ENCODE measurements at places on chromosomes 3 and 15.

DNA sequence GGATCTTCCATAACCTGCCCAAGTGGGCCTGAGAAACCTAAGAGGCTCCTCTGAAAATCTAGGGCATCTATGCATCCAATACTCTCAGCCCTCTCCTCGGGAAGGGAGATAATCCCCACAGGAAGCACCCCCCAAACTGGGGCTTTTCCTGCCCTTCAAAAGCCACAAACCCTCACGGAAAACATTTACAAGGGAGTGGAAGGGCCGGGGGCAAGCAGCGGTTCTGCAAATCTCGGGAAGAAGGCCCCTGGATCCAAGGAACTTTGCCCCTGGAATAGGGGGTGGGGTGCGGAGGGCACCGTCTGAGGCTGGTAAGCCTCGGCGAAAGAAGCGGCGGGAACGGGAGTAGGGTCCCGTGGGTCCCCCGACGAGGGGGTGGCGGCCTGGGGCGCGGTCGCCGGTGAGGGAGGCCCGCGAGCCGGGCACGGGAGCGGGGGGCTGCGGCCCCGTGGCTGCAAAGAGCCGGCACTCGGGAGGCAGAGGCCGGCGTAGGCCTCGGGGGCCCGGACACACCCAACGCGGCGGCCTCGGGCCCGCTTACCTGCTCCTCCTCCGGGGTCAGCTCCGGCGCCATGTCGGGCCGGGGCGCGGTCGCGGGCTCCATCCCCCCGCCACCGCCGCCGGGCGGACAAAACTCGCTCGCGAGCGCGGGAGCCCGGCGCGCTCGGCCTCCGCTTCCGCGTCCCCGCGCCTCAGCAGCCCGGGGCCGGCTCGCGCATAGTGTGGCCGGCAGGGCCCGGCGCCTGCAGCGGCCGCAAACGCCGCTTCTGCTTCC, 755 bp downstream of the PTPN9 start:
- H3K4me1 ChIP-seq: peaks cover 4% of the 10 kb centered on the region

DNA sequence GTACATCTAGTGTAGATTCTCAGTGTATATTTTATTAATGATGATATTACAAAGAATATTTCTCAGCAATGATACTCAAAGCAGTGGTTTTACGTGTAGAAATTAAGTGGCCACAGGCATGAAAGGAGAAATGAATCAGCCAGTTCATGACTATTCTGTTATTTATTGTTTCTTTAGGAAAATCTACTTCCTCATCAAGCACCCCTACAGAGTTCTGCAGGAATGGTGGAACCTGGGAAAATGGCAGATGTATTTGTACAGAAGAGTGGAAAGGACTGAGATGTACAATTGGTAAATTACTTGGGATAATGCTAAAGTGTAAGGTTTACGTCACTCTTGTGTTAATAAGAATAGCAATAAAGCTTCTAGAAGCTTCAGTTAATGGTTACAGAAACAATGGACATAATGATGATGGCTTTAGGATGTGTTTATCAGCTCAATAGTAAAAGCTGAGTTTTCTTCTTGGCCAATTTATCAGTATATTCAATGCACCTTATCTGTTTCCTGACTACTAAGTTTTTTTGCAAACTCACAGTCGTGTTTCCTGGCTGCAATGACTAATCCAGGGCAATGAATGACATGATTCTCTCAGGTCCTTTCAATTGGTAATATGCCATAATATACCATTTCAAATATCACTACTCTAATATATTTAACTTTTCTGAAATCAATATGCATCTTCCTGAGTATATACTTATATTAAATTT, 20.2 kb downstream of the ADGRG7 start:
- DNase-seq: no peak
- no peaks in the 10 kb centered on the region for H3K4me1 ChIP-seq
- H3K27ac ChIP-seq: no peak overlapping the region
- H3K4me3 ChIP-seq: no peak overlapping the region

DNA sequence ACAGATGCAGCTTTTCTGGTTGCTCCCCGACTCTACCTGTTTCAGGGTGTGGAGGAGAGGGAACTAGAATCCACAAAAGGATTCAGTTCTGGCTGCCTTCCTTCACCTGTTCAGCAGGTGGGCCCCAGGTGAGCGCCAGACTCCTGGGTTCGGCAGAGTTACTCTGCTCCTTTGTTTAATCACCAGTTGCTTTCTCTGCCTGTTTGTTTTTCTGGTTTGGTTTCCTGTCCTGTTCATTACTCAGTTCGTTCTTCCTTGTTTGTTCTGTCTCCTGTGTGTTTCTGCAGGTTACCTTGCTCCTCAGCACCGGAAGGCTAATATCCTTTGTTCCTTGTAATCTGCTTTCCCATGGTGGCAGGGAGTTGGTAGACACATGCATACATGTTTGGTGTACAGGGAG, 508.5 kb upstream of the ATP11B start:
- no peaks in the 10 kb centered on the region for H3K27me3 ChIP-seq
- no peaks in the 10 kb centered on the region for H3K36me3 ChIP-seq
- H3K4me3 ChIP-seq: no peak overlapping the region
- DNase-seq: no peak
- H3K27ac ChIP-seq: no peak overlapping the region

DNA sequence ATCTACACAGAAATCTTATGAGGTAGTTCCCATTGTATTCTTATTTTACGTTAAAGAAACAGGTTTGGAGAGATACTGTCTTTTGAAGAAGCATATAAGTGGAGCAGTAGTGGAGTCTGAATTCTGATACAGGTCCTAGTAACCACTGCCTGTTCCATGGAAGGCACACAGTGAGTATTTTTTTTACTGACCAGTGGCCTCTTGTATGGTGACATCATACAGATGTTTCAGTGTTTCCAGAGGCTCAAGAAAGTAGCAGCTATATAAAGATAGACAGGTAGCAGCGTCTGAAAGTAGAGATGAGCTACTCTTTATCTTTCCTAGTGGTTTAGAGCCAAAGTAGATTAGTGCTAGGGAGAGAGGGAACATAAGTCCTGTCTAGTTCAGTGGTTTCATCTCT, 173.5 kb downstream of the LPP start:
- H3K4me1 ChIP-seq: no peaks in the 10 kb centered on the region
- no peak for DNase-seq
- H3K4me3 ChIP-seq: no peak overlapping the region
- no peaks in the 10 kb centered on the region for H3K27me3 ChIP-seq
- no peak overlapping the region for H3K27ac ChIP-seq
- peaks cover 13% of the 10 kb centered on the region for H3K36me3 ChIP-seq

DNA sequence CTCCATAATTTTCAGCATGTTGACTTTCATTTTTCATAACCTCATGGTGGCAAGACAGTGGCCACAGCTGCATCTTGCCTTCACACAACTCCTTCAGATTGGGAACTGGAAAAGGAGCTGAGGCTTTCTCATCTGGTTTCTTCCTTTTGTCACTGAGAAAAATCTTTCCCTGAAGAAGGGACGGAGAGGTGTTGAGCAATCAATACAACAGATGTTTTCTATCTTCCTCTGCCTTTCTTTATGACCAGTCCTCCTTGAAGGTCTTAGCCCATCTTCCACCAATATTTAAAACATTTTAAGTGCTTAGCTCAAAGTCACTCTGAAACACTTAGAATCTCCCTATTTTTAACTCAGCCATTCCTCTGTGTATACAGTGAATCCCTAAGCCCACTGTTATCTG, 11.9 kb downstream of the ZNF660 start:
- no peak overlapping the region for H3K27ac ChIP-seq
- peaks cover 21% of the 10 kb centered on the region for H3K36me3 ChIP-seq
- no peaks in the 10 kb centered on the region for H3K27me3 ChIP-seq
- H3K4me1 ChIP-seq: no peaks in the 10 kb centered on the region
- DNase-seq: peak; percentile 60
- H3K4me3 ChIP-seq: no peak overlapping the region

GRCh38 chr15:74869372-74869725, 3.8 kb downstream of the SCAMP2 start:
- peaks cover 44% of the 10 kb centered on the region for H3K4me1 ChIP-seq
- H3K36me3 ChIP-seq: peaks cover 14% of the 10 kb centered on the region
- no peak overlapping the region for H3K4me3 ChIP-seq
- DNase-seq: peak; percentile 22
- H3K27ac ChIP-seq: no peak overlapping the region

DNA sequence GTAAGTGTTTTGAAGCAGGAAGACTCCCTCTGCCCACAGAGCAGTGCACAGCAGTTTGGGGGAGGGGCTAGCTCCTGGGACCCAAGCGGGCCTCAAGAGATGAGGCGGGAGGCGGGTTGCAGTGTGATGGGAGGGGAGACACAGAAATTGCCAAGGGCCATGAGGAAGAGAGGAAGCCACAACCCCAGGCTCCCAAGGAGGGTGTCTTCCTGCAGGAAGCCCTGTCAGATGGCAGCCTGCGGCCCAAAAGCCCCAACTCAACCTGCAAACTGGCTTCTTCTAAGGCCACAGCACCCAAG, 7.3 kb upstream of the ISLR2 start:
- DNase-seq: no peak
- H3K27ac ChIP-seq: no peak overlapping the region
- H3K27me3 ChIP-seq: peaks cover 65% of the 10 kb centered on the region
- no peaks in the 10 kb centered on the region for H3K36me3 ChIP-seq

DNA sequence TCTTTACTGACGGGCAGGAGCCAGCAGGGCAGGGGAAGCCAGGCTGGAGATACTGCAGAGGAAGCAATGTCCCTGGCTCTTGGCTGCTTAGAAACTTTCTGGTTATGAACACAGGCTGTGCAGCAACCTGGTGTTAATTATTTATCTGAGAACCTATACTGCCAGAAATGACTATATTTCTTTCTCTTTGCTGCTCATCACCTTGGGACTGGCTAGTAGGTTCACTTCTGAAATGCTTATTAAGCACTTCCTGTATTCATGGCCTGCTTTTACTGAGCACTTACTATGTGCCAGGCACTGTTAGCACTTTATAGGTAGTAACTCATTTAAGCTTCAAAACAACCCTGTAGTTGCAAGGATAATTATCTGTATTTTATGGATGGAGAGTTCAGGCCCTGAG, 57.6 kb downstream of the RAB11A start:
- peaks cover 7% of the 10 kb centered on the region for H3K27me3 ChIP-seq
- H3K4me3 ChIP-seq: no peak overlapping the region
- no peak for DNase-seq
- peaks cover 4% of the 10 kb centered on the region for H3K36me3 ChIP-seq
- no peak overlapping the region for H3K27ac ChIP-seq

DNA sequence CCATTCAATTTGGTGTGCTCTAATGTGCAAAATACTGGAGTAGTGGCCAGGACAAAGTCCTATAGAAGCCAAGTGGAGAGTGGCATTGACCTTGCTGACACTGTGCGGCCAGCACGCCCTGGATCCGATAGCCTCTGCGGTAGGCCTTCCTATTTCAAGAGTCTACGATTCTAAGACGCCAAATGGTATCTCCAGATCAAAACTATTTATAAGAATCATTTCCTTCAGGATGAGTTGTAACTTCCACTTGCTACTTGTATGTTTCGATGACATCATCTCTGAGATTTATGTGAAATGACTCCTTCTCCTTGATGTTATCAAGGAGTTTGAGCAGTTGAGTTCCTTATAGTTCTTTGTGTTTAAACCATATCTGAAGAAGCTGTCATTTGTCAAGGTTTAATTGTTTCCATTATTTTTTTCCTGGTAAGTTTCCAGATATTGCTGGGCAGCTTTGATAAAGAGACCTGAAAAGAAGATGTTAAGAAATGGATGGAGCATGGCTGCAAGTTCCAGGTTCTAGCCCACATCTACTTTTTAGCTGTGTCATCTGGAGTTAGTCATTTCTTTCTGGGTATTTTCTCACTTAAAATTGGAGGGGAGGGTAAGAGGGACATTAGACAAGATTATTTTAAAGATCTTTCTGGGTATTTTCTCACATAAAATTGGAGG, 71.8 kb downstream of the TMEM44 start:
- no peak overlapping the region for H3K4me3 ChIP-seq
- H3K36me3 ChIP-seq: no peaks in the 10 kb centered on the region
- H3K4me1 ChIP-seq: peaks cover 6% of the 10 kb centered on the region
- no peaks in the 10 kb centered on the region for H3K27me3 ChIP-seq
- H3K27ac ChIP-seq: no peak overlapping the region

GRCh38 chr3:11159421-11159904, 5.2 kb downstream of the HRH1 start:
- H3K4me3 ChIP-seq: peak overlapping the region; percentile 54
- H3K36me3 ChIP-seq: peaks cover 4% of the 10 kb centered on the region
- no peak overlapping the region for H3K27ac ChIP-seq
- peaks cover 7% of the 10 kb centered on the region for H3K27me3 ChIP-seq
- DNase-seq: peak; percentile 71

GRCh38 chr15:44081026-44082013, 113.8 kb downstream of the FRMD5 start:
- H3K36me3 ChIP-seq: no peaks in the 10 kb centered on the region
- H3K4me1 ChIP-seq: no peaks in the 10 kb centered on the region
- no peak overlapping the region for H3K27ac ChIP-seq

DNA sequence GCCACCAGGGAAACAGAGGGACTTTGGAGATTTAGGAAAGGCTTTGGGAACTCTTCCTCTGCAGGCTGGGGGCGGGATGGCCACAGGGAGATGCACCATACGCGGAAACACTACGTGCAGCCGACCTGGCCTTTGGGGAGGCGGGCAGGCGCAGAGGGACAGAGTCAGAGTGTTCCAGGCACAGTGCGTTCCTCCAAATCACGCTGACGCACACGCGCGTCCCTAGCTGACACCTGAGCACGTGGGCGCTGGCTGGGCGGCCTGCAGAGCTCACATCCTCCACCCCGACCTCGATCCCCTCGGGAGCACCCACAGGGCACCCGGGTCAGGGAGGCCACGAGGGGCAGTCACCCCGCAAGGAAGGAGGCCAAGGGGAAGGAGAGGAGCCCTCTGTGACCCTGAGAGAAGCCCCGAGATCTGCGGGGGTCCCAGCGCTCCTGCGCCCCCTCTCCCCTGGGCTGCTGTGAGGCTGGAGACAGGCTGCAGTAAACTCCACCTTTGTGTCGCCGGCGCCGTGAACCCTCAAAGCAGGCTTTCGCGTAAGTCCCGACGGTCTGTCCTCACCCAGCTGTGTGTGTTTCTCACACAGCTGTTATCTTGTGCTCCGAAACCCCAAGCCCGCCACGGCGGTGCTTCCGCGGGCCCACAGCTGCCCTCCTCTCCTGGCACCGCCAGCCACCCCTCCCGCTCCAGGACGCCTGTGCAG, 196.3 kb downstream of the OCA2 start:
- H3K27me3 ChIP-seq: no peaks in the 10 kb centered on the region
- DNase-seq: no peak
- peak overlapping the region; percentile 39 for H3K4me3 ChIP-seq
- peaks cover 3% of the 10 kb centered on the region for H3K4me1 ChIP-seq

DNA sequence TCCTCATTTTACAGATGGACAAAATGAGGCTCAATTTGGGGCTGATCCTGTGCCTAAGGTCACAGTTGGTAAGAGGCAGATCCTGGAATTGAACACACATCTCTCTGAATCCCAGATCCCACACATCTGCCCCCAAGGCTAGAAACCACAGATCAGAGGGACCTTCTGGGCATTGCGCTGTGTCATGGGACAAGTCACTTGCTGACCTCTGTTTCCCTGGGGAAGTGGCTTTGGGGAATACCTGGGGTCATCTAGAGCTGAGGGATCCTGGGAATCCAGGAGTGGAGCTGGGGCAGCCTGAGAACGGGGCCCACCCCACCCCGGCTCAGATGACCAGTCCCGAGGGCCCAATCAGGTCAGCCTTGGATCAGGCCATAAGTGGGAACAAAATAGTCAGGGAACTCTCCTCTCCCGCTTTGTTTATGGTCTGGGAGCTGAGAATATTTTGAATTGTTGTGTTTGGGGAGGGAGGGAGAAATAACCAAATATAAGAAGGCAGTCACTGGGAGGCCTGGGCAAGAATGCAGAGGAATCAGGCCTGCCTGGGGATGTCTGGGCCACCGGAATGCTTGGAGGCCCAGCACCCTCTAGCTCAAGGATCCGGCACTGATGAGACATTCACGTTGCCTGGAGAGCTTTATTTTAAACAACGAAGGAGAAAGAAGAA, 8.8 kb upstream of the SLC6A6 start:
- no peak overlapping the region for H3K4me3 ChIP-seq
- no peaks in the 10 kb centered on the region for H3K36me3 ChIP-seq
- peak overlapping the region; percentile 56 for H3K27ac ChIP-seq
- peaks cover 36% of the 10 kb centered on the region for H3K4me1 ChIP-seq
- peaks cover 6% of the 10 kb centered on the region for H3K27me3 ChIP-seq

Data from mesenchymal stem cell (in vitro differentiated cells and primary cell).